Thoracic aorta (tissue), 2 donors: ENCODE measurements at places on chromosomes 2 and 18. TPM values are rescaled to one million over a fixed set of nuclear protein-coding genes. Genes with fewer than 3 reads are reported as not detected.

- no peak overlapping the region for H3K4me3 ChIP-seq
- no peaks in the 10 kb centered on the region for H3K27me3 ChIP-seq
- no peaks in the 10 kb centered on the region for H3K4me1 ChIP-seq
- H3K27ac ChIP-seq, result no peak overlapping the region
- no peak for DNase-seq
Measured at GRCh38 chr18:25097057-25097456, 254.9 kb downstream of the ZNF521 start.

DNA sequence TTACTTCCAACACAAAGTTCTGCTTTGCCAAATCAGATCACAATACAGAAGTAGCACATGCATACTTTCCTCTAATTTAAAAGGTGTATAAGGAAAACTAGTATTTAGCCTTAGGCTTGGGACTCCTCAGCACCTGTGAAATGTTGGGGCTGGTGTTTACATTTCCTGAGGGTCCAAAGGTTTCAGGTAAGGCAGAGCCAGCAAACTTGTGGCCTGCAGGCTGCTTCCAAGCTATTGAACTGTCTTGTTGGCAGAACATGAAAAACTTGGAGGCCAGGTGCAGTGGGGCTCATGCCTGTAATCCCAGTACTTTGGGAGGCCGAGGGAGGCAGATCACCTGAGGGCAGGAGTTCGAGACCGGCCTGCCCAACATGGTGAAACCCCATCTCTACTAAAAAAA, 26.5 kb upstream of the GPR39 start:
- no peaks in the 10 kb centered on the region for H3K36me3 ChIP-seq
- no peak for DNase-seq
- H3K4me3 ChIP-seq, result no peak overlapping the region
- no peaks in the 10 kb centered on the region for H3K27me3 ChIP-seq
- H3K27ac ChIP-seq, result no peak overlapping the region

GRCh38 chr2:226911932-226912331, 76.1 kb downstream of the RHBDD1 start:
- no peak overlapping the region for H3K4me3 ChIP-seq
- no peaks in the 10 kb centered on the region for H3K27me3 ChIP-seq

DNA sequence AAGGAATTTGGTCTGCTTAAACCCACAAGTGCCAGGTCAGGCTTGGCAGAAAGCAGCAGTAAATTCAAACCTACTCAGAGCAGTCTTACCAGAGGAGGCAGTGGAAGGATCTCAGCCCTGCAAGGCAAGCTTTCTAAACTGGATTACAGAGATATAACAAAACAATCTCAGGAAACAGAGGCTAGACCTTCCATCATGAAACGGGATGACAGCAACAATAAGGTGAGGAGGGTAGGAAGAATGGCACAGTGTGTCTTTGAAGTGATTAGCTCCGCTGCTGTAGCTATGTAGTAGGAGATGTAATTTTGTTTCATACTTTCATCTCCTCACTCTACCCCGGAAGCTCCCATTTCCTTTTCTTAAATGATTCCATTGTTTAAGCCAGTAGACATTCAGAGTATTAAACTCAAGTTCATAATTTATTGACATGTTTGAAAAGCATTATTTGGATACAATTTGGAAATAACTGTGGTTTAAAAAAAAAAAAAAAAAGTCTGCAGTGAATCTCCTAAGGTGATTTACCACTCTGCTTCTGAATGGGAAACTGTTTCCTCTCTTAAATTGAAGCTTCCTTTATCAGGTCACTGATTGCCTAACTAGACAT, 29.4 kb upstream of the DYSF start:
- H3K27ac ChIP-seq, result no peak overlapping the region
- no peak overlapping the region for H3K4me3 ChIP-seq
- H3K4me1 ChIP-seq, result peaks cover 9% of the 10 kb centered on the region
- no peaks in the 10 kb centered on the region for H3K27me3 ChIP-seq
- no peak for DNase-seq
- peaks cover 8% of the 10 kb centered on the region for H3K36me3 ChIP-seq

GRCh38 chr2:31302940-31303563, 69.1 kb downstream of the EHD3 start:
- DNase-seq, result no peak
- no peak overlapping the region for H3K4me3 ChIP-seq
- H3K27me3 ChIP-seq, result no peaks in the 10 kb centered on the region

GRCh38 chr2:11564816-11565567, 31.1 kb downstream of the GREB1 start:
- H3K36me3 ChIP-seq, result no peaks in the 10 kb centered on the region
- no peak overlapping the region for H3K27ac ChIP-seq
- no peak overlapping the region for H3K4me3 ChIP-seq
- no peaks in the 10 kb centered on the region for H3K27me3 ChIP-seq
- no peaks in the 10 kb centered on the region for H3K4me1 ChIP-seq

DNA sequence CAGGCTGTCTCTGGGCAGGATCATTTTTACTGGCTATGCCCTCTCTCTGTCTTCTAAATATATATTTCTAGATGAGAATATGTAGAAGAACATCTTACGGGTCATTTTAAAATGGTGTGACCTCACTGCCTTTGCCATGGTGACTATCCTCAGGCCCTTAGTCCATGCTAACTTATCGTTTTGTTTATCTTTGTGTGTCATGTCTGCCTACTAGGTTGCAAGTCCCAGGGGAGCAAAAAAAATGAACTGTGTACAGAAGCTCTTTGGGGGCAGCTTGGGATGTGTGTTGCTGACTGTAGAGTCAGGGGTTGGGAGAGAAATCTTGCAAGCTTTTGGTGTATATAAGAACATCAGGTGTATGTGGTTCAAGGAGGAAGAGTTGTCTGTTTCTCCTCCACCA, 11.0 kb downstream of the CPSF3 start:
- no peak for DNase-seq
- no peaks in the 10 kb centered on the region for H3K4me1 ChIP-seq
- H3K4me3 ChIP-seq, result no peak overlapping the region
- H3K36me3 ChIP-seq, result peaks cover 44% of the 10 kb centered on the region

- no peaks in the 10 kb centered on the region for H3K27me3 ChIP-seq
- no peaks in the 10 kb centered on the region for H3K36me3 ChIP-seq
- H3K27ac ChIP-seq, result no peak overlapping the region
- no peak for DNase-seq
- no peaks in the 10 kb centered on the region for H3K4me1 ChIP-seq
Measured at GRCh38 chr2:27007416-27008374, 25.1 kb upstream of the TMEM214 start.

- no peaks in the 10 kb centered on the region for H3K36me3 ChIP-seq
- DNase-seq, result no peak
- H3K4me1 ChIP-seq, result no peaks in the 10 kb centered on the region
- no peak overlapping the region for H3K4me3 ChIP-seq
- no peaks in the 10 kb centered on the region for H3K27me3 ChIP-seq
Measured at GRCh38 chr18:53070788-53071187, 730.8 kb downstream of the DCC start.

DNA sequence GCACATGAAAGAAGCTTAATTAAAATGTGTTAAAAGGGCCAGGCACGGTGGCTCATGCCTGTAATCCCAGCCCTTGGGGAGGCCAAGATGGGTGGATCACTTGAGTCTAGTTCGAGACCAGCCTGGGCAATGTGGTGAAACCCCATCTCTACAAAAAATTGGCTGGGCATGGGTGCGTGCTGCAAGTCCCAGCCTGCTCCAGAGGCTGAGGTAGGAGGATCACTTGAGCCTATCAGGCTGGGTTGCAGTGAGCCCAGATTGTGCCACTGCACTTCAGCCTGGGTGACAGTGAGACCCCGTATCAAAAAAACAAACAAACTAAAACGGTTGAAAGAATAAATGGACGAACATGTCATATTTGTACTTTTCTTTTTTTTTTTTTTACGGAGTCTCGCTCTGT, 26.0 kb downstream of the REL start:
- peaks cover 12% of the 10 kb centered on the region for H3K36me3 ChIP-seq
- no peaks in the 10 kb centered on the region for H3K4me1 ChIP-seq
- no peak for DNase-seq
- H3K27ac ChIP-seq, result no peak overlapping the region

The ALK gene
- 2.0 TPM for total RNA-seq

GRCh38 chr2:140353541-140353940, 1573.4 kb upstream of the NXPH2 start:
- no peaks in the 10 kb centered on the region for H3K36me3 ChIP-seq
- H3K27me3 ChIP-seq, result no peaks in the 10 kb centered on the region
- DNase-seq, result no peak
- no peak overlapping the region for H3K4me3 ChIP-seq
- no peaks in the 10 kb centered on the region for H3K4me1 ChIP-seq

DNA sequence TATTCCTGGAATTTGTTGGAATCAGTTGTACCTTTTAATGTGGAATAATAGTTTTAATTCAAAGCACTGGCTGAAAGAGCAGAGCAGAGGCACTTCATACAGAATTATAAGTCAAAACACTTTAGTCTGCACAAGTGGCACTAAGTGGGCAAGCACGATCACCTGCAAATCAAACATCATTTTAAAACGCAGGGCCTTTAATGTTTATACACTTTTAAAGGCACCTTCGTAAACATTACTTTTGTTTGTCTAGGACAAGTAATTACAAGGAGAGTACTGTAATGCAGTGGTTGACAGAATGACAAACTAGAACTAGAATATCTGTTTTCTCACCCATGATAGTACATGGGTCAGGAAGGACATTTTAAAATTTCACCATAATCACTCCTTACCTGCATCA, 36.4 kb downstream of the LANCL1 start:
- no peaks in the 10 kb centered on the region for H3K27me3 ChIP-seq
- peaks cover 17% of the 10 kb centered on the region for H3K36me3 ChIP-seq
- no peak overlapping the region for H3K4me3 ChIP-seq
- no peak overlapping the region for H3K27ac ChIP-seq
- no peak for DNase-seq

DNA sequence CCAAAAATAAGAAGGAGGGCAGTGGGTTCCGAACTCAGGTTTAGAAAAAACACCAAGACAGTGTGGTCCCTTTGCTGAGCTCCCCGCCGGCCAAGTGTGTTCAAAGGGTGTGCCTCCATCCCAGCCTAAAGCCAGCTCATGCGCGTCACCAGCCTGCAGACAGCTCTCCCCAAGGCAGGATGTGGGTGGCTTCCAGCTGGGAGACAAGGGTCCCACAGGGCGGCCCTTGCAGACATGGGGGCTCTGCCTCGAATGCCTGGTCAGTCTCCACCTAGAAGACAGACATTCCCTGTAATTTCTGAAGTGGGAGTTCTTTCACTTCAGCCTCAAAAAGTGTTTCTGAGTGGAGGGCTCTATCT, 135.8 kb upstream of the GPC1 start:
- H3K4me1 ChIP-seq, result no peaks in the 10 kb centered on the region
- H3K27me3 ChIP-seq, result no peaks in the 10 kb centered on the region
- no peaks in the 10 kb centered on the region for H3K36me3 ChIP-seq
- H3K27ac ChIP-seq, result no peak overlapping the region
- H3K4me3 ChIP-seq, result no peak overlapping the region
- DNase-seq, result no peak

The PARD6G gene
- total RNA-seq, result 4.8 TPM

- DNase-seq, result no peak
- H3K27me3 ChIP-seq, result no peaks in the 10 kb centered on the region
- peak overlapping the region; percentile 98 for H3K4me3 ChIP-seq
Measured at GRCh38 chr2:15561574-15562344, 625 bp upstream of the NBAS start.

- DNase-seq, result no peak
- H3K27me3 ChIP-seq, result no peaks in the 10 kb centered on the region
- no peaks in the 10 kb centered on the region for H3K36me3 ChIP-seq
- H3K4me1 ChIP-seq, result no peaks in the 10 kb centered on the region
- no peak overlapping the region for H3K27ac ChIP-seq
- H3K4me3 ChIP-seq, result no peak overlapping the region
Measured at GRCh38 chr2:26630235-26630634, 10.9 kb downstream of the CIB4 start.

The SPATA3 gene
- total RNA-seq, result not detected

- DNase-seq, result no peak
- H3K4me1 ChIP-seq, result no peaks in the 10 kb centered on the region
- no peak overlapping the region for H3K4me3 ChIP-seq
- no peak overlapping the region for H3K27ac ChIP-seq
- no peaks in the 10 kb centered on the region for H3K36me3 ChIP-seq
Measured at GRCh38 chr2:88868861-88869260, 177.4 kb downstream of the RPIA start.

- DNase-seq, result no peak
- H3K36me3 ChIP-seq, result no peaks in the 10 kb centered on the region
- H3K27ac ChIP-seq, result no peak overlapping the region
- no peak overlapping the region for H3K4me3 ChIP-seq
- no peaks in the 10 kb centered on the region for H3K4me1 ChIP-seq
- no peaks in the 10 kb centered on the region for H3K27me3 ChIP-seq
Measured at GRCh38 chr2:17136231-17136630, 382.0 kb downstream of the RAD51AP2 start.

GRCh38 chr2:120246546-120247300, 5.9 kb upstream of the RALB start:
- no peak overlapping the region for H3K27ac ChIP-seq
- DNase-seq, result no peak
- no peaks in the 10 kb centered on the region for H3K36me3 ChIP-seq
- H3K27me3 ChIP-seq, result no peaks in the 10 kb centered on the region
- no peak overlapping the region for H3K4me3 ChIP-seq

The PSMA8 gene
- total RNA-seq, result not detected

GRCh38 chr18:48929941-48930713, 20.6 kb downstream of the SMAD7 start:
- no peaks in the 10 kb centered on the region for H3K27me3 ChIP-seq
- H3K4me3 ChIP-seq, result peak overlapping the region; percentile 51
- H3K4me1 ChIP-seq, result peaks cover 91% of the 10 kb centered on the region

DNA sequence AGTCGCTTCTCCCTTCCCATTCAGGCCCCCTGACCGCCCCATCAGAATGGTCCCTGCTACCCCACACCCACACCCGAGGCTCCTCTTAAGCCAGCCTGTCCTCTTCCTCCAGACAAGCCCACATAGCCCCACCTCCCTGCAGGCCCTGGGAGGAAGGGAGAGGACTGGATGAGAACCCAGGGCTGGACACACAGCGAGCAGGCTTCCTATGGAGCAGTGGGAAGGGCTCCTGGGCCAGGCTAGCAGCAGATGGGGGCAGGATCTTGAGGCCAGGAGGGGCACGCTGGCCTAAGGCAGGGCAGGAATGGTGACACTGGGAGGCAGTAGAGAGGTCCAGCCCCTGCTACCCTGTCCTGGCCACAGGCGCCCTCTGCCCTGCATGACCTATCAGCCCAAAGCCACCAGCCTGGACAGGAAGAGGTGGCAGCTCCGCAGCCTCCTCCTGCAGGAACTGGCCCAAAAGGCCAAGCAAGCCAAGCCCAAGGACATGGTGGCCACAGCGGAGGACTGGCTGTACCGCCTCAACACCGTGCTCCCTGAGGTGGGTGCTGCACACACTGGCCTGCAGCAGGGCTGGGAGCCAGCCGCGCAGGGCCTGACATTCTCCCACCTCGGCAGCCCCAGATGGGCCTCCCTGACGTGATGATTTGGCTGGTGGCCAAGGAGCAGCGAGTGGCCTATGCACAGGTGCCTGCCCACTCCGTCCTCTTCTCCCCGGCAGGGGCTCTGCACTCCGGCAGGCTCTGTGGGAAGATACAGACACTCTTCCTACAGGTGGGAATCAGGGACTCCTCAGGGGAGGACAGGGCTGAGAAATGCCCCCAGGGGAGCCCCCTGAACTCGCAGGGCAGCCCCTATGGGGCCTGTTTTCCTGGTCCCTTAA, 43.3 kb downstream of the FER1L5 start:
- no peak overlapping the region for H3K27ac ChIP-seq
- H3K4me1 ChIP-seq, result peaks cover under 1% of the 10 kb centered on the region
- no peak for DNase-seq
- no peaks in the 10 kb centered on the region for H3K27me3 ChIP-seq
